ENCODE measurements at places on chromosomes 2 and 18. TPM values are rescaled to one million over a fixed set of nuclear protein-coding genes. Genes with fewer than 3 reads are reported as not detected.

DNA sequence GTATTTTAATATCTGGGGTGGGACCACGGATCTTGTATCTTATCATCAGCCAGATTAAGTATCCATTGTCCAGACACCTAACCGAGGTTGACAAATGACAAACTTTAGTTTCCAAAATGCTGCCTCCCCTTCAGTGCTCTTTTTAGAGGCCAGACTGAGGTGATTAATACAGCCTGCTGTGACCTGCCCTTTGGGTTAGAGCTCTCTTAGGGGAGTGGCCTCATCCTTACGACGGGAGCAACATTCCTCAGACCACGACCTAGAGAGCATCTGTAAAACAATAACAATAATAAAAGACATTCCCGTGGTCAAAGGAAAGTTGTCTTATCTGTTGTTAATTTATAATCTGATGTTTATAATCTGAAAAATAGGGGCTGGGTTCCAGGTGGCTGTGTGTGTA, 405.3 kb downstream of the LPIN1 start:
- no peak for DNase-seq

- no peak for DNase-seq
Observed at GRCh38 chr2:36002941-36003340, 352.6 kb upstream of the CRIM1 start.

- DNase-seq: no peak
Observed at GRCh38 chr2:236785611-236786057, 216.0 kb downstream of the ACKR3 start.

DNA sequence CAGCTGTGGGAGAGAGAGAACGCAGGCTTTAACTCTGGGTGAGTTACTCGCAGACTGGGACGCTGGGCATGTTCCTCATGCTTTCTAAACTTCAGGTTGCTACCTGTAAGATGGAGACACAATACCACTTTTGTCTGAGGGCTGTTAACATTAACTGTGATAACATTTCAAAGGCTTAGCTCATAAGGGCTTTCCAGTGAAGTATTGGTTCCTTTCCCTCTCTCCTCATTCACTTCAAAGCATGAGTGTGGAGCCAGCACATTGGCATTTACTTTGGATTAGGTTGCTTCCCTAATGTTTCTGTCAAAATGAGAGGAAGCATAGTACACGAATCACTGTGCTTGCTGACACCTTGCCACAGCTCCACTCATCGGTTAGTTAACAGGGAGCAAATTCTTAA, 30.2 kb downstream of the INSIG2 start:
- DNase-seq: no peak

GRCh38 chr2:54699665-54700064, 23.8 kb upstream of the EML6 start:
- no peak for DNase-seq

- no peak for DNase-seq
Observed at GRCh38 chr2:172083628-172084394, 1.5 kb upstream of the DLX1 start.

DNA sequence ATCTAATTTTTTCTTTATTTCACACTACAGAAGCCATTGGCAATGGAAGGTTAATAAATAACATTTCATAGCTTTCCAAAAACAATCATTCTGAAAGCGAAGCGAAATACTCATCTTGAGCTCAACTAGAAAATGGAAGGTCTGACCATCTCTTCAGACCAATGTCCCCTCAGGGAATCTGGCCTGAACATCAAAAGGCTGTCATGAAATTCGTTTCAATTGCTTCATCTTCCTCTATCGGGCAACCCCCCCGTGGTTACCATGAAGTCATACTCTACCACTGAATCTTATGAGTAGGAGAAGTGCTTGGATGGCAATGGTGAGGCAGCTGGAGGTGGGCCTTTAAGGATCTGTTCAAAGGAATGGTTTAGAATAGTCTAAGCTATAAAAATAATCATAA, 22.9 kb upstream of the CYTIP start:
- DNase-seq: no peak

- DNase-seq: no peak
Observed at GRCh38 chr18:62024983-62025382, 132.2 kb upstream of the RNF152 start.

DNA sequence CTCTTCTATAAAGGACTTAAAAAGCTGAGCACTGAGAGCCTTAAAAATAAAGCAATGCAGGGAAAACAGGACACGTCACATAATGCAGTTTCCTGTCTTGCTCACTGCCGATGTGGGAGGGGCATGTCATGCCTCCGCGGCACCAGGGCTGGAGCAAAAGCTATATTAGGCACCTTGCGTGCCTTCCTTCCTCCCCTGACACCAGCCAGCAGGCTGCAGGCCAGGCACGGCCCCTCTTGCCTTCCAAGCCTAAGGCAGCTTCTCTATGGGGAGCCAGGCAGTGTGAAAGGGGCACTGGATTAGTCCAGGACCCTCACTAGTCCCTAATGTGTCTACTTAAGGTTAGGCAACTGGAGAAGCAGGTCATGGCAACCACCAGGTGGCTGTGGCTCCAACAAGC, 26.3 kb downstream of the MRPL35 start:
- no peak for DNase-seq

- DNase-seq: no peak
Observed at GRCh38 chr18:35974181-35974580, 1.7 kb downstream of the RMP24 start.

GRCh38 chr18:33052886-33053285, 280.1 kb upstream of the KLHL14 start:
- no peak for DNase-seq

Gene GTF2A1L
- 0.85 TPM for polyA plus RNA-seq

DNA sequence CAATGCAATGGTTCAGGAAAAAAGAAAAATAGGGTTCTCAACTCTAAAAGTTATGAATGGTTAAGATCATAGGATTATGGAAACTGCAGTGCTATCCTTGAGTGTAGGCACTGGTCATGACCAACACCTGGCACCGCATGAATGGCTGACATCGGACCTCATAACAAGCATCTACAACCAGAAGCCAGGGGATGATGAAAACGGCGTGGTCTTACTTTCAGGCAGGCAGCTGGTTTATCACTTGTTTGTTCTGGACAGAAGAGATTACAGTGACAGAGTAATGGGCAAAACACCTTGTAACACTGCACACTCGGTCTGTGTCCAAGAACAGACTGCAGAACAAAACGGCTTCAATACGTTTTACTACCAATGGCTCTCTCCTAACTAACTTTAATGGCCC, 132.8 kb downstream of the STK39 start:
- DNase-seq: no peak

Data from forelimb muscle (tissue), 1 donor.